ENCODE measurements at places on chromosomes 11 and 22.

GRCh38 chr22:37278261-37278660, 4.0 kb upstream of the CYTH4 start:
- no peak for DNase-seq

GRCh38 chr11:29963796-29964195, 53.0 kb downstream of the KCNA4 start:
- no peak for DNase-seq

GRCh38 chr11:46410021-46410420, 18.4 kb upstream of the CHRM4 start:
- no peak for DNase-seq

GRCh38 chr11:128827191-128827893, 39.8 kb downstream of the KCNJ1 start:
- no peak for DNase-seq

DNA sequence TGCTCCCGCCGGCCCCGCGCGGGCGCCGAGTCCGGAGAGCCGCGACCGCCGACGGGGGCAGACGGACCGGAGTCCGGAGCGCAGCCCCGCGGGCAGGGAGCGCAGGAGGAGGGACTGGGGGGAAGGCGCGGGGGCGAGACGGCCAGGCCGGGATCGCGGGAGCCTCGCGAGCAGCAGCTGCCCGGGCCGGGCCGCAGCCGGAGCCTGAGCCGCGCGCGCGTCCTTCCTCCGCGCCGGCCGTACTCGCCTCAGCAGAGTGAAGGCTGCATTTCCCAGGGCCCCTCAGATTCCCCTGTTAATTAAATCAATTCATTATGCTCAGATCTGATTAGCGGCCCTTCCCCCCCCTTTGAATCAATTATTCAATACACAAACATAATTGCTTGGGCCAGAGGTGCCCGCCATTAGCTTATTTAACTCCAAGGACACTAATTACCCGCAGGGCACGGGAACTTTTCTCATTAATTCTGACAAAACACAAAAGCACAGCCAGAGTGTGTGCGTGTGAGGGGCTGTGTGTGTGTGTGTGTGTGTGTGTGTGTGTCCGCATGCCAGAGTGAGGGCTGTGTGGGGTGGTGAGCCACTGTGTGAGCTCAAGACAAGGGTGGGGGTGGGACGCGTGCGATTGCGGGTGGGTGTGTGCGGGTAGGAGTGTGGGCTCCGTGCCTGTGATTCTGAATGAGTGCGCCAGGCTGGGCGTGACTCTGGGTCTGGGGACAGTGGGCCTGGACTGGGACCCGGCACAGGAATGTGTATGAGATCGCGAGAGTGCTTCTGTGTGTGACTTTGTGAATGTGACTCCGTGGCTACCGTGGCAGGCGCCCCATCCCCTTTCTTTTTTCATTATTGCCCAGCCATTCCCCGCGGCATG, 5.1 kb upstream of the LMO1 start:
- DNase-seq = no peak

GRCh38 chr22:44667829-44668189, 34.2 kb upstream of the PRR5 start:
- peak; percentile 55 for DNase-seq

- DNase-seq = no peak
These were observed 46.4 kb downstream of the PAX6 start for GRCh38 chr11:31764766-31765165.

GRCh38 chr22:41826430-41827383, 6.2 kb upstream of the SREBF2 start:
- DNase-seq = no peak

- no peak for DNase-seq
These were observed 278.1 kb upstream of the FAT3 start for GRCh38 chr11:91946397-91946951.

- DNase-seq = no peak
These were observed 598.6 kb downstream of the OPCML start for GRCh38 chr11:132933703-132934102.

DNA sequence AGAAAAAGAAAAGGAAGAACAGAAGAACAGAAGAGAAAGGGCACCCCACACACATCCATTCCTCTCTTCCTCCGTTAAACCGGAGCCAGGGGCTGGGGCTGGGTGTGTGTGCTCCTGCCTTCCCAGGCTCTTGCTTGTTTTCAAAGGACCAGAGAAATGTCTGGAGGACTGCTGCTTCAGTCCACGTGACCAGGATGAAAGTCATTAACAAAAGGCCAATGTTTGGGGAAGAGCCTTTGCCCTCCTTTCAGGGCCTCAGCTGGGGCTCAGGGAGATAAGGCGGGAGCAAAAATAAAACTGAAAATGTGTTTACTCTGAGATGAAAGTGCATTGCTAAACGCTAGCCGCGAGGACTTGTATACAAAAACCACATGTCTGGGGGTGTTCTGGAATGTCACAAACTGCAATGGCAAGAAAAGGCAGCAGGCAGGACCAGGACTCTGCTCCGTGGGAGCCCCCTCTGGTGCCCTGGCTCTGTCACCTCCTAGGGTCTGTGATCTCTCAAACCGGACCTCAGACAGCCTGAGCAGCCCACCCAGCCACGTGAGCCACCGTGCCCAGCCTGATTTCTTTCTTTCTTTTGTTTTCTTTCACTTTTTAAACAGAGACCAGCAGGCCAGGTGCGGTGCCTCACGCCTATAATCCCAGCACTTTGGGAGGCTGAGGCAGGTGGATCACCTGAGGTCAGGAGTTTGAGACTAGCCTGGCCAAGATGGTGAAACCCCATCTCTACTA, 31.6 kb upstream of the MYH9 start:
- no peak for DNase-seq

DNA sequence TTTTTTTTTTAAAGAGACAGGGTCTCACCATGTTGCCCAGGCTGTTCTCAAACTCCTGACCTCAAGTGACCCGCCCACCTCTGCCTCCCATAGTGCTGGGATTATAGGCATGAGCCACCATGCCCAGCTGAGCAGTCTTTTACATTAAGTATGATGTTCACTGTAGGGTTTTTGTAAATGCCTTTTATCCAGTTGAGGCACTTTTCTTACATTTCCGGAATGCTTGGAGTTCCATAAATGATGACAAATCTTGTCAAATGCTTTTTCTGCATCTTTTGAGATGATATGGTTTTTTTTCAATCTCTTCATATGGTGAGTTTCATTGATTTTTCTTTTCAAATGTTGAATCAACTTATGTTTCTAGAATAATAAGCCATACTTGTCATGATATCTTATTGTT, 29.4 kb upstream of the CTTN start:
- DNase-seq = no peak

DNA sequence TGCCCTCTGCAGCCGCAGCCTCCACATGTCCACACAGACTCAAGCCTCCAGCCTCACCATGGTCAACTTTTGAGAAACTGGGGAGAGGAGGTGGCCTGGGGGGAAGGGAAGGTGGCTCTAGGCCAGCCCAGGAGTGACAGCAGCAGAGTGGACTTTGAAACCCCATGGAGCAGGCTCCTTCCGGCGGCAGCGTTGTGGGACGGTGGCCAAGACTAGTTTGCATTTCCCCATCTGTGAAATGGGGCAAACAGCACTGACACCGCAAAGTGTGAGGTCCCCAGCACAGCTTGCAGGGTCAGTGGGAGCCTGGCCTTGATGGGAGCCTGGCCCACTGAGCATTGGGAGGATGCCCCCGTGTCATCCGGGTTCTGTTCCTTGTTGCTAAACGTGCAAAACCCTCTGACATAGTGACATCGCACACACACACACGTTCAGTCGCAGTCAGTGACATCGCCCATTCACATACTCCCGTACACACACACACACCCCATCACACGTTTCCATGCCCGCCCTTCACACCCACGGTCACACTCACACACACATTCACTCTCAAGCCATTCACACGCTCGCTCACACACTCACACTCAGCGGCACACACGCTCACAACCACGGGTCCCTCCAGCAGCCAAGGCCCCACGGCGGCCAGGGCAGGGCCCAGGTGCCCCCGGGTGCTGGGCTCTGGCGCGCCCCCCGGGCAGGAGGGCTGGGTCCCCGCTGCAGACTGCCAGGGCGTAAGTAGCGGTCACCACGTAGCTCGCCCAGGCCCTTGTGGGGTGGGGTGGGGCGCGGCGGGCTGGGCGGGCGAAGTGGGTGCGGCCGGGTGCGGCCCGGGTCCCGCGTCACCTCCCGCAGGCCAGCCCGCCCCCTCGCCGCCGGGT, 585 bp downstream of the CYB5R3 start:
- DNase-seq = peak; percentile 41

- DNase-seq = no peak
These were observed 631 bp upstream of the SNX19 start for GRCh38 chr11:130916910-130917309.

- no peak for DNase-seq
These were observed 42.5 kb downstream of the CCDC73 start for GRCh38 chr11:32752001-32752400.

DNA sequence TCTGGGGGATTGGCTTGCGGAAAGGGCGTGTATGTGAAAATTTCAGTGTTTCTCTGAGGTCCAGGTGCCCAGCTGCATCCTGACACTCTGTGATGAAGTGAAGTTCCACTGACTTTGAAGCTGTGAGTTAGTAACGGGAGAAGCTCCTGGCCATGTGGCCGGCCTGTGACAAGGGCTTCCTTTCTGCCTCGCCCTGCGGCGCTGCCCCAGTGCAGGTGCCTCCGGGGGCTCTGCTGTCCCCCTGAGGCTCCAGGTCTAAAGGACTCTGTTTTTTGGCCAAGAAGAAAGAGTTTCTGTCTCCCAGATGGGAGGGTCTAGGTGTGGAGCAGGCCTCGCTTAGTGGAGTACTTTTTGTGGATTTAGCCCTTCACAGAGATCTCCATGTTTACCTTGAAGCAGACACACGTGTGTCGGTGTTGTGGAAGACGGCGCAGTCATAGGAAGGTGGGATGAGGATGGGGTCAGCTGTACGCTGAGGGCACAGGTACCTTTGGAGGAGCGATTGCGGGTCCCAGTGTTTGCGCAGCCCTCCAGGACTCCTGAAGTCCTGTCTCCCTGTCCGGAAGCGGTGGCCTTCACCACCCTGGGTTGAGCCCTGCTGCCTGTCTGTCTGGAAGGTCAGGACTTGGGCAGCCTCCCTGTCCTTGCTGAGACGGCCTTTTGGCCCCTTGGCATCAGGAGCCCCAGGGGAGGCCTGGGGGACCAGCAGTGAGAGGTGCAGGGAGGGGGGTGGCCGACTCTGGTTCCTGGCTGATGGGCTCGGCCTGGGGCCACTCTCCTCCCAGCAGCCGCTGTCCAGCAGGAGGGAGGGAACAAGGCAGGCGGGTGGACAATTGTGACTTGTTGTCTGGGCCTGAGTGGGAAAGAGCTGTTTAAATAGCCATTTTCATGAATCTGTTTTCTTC, 1249.3 kb downstream of the BRD1 start:
- DNase-seq = no peak

GRCh38 chr11:2713094-2713493, 13.3 kb upstream of the KCNQ1OT1 start:
- DNase-seq = no peak

DNA sequence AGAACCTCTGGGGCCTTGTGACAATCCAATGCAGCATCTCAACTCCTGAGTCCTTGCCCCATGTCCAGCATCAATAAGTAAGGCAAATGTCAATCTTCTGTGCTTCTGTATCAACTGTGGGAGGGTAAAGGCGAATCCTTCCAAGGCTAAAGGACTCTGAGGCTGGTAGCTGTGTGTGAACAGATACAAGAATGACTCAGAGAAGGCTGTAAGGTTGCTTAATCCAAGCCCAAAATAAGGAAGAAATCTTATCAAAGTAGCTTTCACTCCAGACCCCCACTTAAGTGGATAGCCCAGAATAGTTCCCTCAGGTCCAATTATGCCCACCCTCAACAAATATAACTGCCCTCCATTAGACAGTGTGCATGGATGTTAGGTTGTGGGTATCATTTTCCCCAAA, 28.1 kb upstream of the SCGB1A1 start:
- no peak for DNase-seq

DNA sequence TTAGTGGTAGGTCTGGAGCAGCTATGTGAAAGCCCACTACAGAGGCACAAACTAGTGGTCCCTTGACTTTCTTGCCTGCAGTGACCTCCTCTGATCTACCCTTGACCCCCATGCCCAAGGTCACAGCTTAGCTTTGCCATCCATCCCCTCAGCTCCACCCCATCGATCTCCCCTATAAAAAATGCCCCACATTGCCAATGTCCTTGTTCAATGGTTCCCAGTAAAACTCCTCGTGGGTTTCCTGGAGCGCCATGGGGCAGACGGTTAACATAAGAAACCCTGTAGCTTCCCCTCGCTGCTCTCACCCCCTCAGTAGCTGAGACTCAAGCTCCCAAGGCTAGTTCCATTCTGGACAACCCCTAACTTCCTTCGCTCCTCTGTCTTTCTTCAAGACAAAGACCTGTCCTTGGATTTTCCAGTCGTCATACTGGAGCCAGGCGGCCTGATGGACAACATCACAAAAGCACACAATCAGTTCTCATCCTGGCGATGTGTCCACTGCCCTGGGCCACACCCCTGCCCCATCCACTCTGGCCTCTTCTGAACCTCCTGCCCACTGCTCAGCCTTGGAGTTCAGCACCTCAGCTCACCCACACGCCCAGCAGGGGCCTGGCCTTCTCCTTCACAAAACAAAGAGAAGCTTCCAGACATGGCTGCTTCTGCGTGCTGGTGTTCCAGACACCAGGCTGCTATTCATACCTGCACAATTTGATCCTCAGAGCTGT, 1429.3 kb downstream of the BRD1 start:
- DNase-seq = no peak

DNA sequence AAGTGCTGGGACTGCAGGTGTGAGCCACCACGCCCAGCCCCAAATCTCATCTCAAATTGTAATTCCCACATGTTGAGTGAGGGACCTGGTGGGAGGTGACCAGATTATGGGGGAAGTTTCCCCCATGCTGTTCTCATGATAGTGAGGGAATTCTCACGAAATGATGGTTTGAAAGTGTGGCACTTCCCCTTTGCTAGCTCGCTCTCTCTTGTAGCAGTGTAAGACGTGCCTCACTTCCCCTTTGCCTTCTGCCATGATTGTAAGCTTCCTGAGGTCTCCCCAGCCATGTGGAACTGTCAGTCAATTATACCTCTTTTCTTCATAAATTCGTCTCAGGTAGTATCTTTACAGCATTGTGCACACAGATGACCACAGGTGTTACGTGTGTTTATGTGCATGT, 357.8 kb downstream of the CADM1 start:
- no peak for DNase-seq

DNA sequence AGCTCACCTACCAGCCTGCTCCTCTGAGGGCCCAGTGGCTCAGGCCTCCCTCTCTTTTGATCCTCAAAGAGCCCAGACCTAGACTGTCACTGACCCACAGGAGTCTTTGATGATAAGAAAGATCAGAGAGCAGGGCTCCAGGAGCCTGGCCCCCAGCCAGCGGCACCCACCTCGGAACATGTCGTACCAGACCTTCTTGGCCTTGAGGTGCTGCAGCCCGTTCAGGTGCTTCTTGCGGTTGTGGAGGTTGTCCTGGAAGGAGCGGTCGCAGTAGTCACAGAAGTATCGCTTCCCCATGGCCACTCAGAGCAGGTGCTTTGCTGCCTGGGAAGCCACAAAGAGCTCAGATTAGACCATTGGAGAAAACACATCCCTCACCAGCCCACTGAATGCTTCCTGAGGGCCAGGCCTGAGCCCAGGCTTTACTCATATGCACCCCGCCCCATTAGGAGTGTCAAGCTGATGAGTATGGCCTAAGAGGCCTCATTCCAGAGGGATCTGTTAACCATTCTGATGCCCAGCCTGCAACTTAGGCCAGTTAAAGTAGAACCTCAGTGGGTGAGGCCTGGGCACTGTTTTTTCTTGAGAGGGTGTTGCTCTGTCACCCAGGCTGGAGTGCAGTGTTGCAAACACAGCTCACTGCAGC, 18.4 kb downstream of the ZMAT5 start:
- no peak for DNase-seq

- no peak for DNase-seq
These were observed 106.4 kb downstream of the BRD1 start for GRCh38 chr22:49721211-49721763.

All from stimulated activated CD4-positive, alpha-beta T cell treated with anti-CD3 and anti-CD28 coated beads, Interleukin-4, amount 100 ng/mL, for 24 hours (primary cell).